CD4-positive, alpha-beta memory T cell (primary cell): ENCODE measurements at places on chromosomes 6 and 20.
A peak's percentile ranks its signal among the peaks of the same experiment; 100 is the strongest.

DNA sequence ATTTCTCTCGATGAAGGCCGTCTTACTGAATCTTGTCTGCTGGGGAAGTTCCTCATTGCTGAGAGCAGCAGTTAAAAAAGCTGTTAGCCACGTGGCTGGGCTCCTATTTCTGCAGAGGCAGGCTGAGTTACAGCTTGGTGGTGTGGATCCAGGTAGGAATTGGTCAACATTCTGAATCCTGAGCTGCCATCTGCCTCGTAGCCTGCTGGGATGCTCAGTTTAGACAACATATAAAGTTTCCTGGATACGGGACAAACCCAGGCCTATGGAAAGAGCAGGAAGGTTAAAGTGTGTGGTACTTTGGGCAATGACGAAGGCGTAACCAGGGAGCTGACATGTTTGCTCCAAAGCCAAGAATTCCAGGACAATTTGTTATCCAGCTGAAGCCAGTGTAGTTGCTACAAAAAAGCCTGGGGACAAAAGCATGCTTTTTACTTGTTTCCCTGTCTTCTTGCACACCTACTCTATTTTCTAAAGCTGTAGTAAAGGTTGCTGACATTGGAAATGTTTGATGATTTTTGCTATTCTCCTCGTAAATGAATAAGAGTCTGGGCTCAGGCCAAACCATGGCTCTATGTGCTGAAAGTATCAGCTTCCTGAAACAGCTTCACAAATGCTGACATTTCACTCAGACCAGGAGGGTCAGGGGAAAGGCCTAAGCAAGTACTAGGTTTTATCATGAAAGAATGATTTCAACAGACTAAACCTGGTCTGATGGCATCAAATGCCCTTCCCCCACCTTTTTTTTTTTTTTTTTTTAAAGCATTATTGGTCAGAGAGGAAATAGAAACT is 12.4 kb upstream of the MYLK2 start:
- H3K36me3 ChIP-seq: no peaks in the 10 kb centered on the region
- H3K4me3 ChIP-seq: no peak overlapping the region
- no peaks in the 10 kb centered on the region for H3K27me3 ChIP-seq
- no peak overlapping the region for H3K27ac ChIP-seq
- DNase-seq: no peak
- H3K4me1 ChIP-seq: peaks cover 14% of the 10 kb centered on the region

- H3K36me3 ChIP-seq: no peaks in the 10 kb centered on the region
- H3K27ac ChIP-seq: no peak overlapping the region
- no peaks in the 10 kb centered on the region for H3K4me1 ChIP-seq
- no peak overlapping the region for H3K4me3 ChIP-seq
Observed at GRCh38 chr6:142014515-142014914, 118.2 kb upstream of the GJE1 start.

DNA sequence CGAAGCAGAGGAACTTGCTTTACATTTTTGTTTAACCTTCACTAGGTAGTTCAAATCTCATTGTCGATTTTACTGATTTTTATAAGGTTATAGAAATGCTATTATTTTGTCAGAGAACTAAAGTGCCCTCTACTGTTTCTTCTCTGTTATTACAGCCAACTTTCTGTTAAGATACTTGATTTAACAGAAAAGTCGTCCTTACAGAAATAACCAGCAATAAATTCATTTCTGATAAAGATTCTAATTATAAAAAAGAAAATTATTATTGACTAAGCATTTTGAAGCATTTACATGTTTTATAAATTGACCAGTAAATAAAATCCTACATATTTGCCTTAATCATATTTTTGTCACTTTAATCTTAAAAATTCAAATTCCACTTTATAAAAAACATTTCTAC is 60.8 kb downstream of the OGFRL1 start:
- H3K36me3 ChIP-seq: no peaks in the 10 kb centered on the region
- peak; percentile 22 for DNase-seq
- H3K4me3 ChIP-seq: no peak overlapping the region
- H3K27me3 ChIP-seq: no peaks in the 10 kb centered on the region
- no peaks in the 10 kb centered on the region for H3K4me1 ChIP-seq

DNA sequence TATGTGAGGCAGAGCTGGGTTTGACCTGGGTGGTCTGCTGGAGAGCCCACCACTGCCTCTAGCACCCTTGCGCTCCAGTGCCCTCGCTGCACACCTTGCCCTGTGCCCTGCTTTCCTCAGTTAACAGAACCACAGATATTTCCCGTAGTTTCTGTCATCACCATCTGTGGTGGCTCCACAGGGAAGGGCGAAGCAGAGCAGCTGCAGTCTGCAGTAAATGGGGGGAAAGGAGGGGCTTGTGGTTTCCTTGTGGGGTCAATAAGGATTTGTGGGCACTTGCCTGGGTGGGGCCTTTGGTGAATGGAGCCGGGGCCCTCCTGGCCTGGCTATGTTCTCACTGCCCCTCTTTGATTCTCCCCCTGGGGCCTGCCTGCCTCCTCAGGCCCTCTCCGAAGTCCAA is 21.2 kb upstream of the CCDC167 start:
- no peak overlapping the region for H3K4me3 ChIP-seq
- H3K4me1 ChIP-seq: peaks cover 55% of the 10 kb centered on the region
- no peak for DNase-seq
- H3K27ac ChIP-seq: no peak overlapping the region

DNA sequence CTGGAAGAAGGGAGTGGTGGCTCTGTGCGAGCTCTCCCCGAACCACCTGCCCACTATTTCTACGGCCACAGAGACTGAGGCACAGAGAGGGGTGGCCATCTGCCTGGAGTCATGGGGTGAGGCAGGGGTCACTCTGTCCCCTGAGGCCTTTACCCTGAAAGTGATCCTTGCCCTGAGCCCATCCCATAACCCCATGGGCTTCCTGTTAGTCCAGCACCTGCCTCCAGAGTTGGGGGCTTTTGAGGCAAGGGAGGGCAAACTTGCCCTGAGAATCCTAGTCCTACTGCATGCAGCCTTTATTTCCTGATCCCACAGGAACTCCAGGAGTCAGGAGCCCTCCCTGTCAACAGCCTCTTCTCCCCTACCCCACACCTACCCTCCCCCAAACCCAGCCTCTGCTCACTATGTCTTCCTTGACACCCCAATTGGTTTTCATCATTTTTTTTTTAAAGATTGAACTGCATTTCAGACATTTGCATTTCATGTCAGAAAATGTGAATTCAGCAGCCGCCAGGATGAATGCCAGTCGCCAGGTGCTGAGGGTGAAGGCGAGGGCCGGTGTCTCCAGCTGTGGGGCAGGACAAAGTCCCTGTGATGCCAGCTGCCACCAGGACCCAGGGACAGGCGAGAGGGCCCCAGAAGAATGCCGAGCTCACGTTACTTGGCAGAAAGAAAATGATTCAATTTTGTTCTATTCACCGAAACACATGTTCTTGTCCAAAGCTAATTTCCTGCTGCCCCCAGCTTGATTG is 47.6 kb upstream of the NNAT start:
- H3K36me3 ChIP-seq: no peaks in the 10 kb centered on the region
- DNase-seq: no peak
- H3K4me3 ChIP-seq: no peak overlapping the region
- H3K27ac ChIP-seq: no peak overlapping the region
- H3K4me1 ChIP-seq: no peaks in the 10 kb centered on the region
- H3K27me3 ChIP-seq: no peaks in the 10 kb centered on the region

GRCh38 chr6:25686856-25687255 is 34.8 kb downstream of the SCGN start:
- H3K4me1 ChIP-seq: no peaks in the 10 kb centered on the region
- H3K36me3 ChIP-seq: no peaks in the 10 kb centered on the region
- H3K27me3 ChIP-seq: no peaks in the 10 kb centered on the region
- no peak overlapping the region for H3K4me3 ChIP-seq
